ENCODE measurements at places on chromosomes 6 and 20.

DNA sequence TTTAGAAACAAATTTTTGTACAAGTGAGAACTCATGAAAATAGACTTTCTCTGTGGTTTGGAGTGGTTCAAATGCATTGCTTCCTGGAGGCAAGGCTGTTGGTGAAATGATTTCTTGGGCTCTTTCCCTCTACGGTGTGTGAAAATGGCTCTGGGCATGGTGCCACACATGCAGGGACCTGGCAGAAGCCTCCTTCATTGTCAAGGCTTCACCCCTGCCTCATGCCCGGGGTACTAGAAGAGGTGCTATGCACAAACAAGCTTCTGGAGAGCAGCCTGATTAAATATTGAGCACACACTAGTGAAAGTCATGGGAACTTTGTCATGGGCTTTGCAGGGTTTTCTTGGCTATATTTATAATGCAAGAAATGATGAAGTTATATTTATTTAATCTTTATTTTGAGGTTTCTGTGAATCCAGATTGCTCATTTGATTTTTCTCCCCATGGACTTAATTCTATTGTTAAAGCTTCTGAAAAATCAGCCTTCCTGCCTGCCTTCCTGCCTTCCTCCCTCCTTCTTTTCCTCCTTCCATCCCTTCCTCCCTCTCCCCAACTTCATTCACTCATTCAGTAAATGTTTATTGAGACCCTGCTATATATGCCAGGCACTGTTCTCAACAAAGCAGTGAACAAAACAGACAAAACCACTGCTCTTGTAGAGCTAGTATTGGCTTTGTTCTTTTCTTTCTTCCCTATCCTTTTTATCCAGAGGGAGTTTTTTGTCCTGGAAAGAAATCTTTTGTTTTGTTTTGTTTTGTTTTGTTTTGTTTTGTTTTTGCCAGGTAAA is 21.0 kb downstream of the C6orf89 start:
- no peak for DNase-seq

- no peak for DNase-seq
These were observed 141.1 kb downstream of the CEBPB start for GRCh38 chr20:50331469-50332363.

GRCh38 chr20:63057171-63058117 is 50.7 kb upstream of the BHLHE23 start:
- no peak for DNase-seq

GRCh38 chr20:15146948-15147347 is 809.5 kb upstream of the FLRT3 start:
- DNase-seq: no peak

- no peak for DNase-seq
These were observed 79.9 kb downstream of the BMP6 start for GRCh38 chr6:7805850-7806214.

DNA sequence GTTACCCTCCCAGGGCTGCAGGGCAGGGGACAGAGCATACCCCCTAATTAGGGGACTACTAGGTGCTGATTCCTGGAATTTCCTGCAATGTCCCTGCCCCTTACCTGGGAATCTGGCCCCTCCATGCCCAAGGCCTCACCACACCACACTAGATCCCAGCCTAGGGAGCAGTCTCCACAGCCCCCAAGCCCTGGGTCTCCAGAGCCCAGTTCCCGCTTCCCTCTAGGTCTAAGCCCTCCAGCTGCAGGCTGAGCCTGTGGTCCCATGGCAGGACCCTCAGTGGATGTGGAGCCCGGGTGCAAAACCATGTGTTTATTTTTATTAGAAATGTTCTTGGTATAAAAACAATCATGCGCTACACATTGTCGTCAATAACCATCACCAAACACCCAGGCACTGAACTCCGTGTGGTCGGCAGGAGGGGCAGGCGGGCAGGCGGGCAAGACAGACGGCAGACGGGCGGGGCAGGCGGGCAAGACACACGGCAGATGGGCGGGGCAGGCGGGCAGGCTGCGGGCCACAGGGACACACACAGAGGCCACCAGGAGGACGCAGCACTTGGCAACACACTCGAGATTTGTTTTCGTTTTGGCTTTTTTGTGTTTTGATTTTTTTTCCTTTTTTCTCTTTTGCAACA is 124.2 kb downstream of the GRM4 start:
- DNase-seq: no peak
